ENCODE measurements at places on chromosomes 7 and 10.

- no peak for DNase-seq
Measured at GRCh38 chr10:75029857-75030256, 81.6 kb upstream of the SAMD8 start.

GRCh38 chr10:116237970-116238369, 35.0 kb downstream of the GFRA1 start:
- DNase-seq = no peak

GRCh38 chr10:118927321-118927720, 102.2 kb upstream of the NANOS1 start:
- no peak for DNase-seq

- DNase-seq = no peak
Measured at GRCh38 chr7:155944901-155945300, 132.6 kb upstream of the SHH start.

GRCh38 chr10:15775513-15775912, 55.8 kb upstream of the ITGA8 start:
- no peak for DNase-seq

DNA sequence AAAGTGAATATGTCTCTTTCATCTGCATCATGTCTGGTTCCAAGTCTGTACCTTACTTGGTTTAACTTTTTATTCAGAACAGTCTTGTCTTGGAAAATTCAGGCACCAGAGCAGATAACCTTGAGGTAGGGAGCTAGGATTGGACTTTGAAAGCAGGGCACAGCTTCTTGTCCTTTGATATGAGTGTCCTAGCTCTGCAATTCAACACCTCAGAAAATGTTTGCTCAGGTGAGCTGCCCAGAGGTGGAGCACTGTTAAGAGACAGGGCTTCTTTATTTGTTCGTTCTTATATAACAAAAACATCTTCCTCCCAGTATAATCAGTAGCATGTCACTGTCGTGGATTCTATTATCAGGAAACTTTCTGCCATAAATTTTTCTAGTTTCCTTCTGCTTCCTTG, 118.3 kb downstream of the LRRC4 start:
- no peak for DNase-seq

- no peak for DNase-seq
Measured at GRCh38 chr10:126090911-126091728, 194.8 kb downstream of the FANK1 start.

DNA sequence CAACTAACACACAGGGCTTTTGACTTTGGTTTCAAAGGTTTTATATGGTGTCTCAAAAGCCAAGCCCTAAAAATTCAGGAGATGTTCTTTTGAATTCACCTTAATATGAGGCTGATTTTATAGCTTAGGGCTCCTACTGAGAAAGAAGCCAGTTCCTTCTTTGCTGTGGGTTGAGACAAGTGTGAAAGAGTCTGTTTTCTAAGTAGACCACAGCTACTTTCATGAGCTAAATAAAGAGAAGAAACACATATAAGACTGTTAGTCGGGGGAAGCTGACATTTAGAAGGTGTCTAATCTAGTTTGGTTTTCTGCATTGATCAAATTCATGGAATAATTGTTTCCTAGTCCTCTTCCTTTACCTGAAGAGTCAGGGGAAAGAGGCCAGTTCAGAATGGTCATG, 332.1 kb upstream of the CELF2 start:
- no peak for DNase-seq

- no peak for DNase-seq
Measured at GRCh38 chr7:121398246-121398645, 2.1 kb upstream of the FAM3C start.

- no peak for DNase-seq
Measured at GRCh38 chr10:36817898-36818297, 307.5 kb upstream of the ANKRD30A start.

GRCh38 chr7:39539816-39540215, 26.4 kb upstream of the YAE1 start:
- DNase-seq = no peak

GRCh38 chr10:116014871-116015582, 258.0 kb downstream of the GFRA1 start:
- DNase-seq = no peak

DNA sequence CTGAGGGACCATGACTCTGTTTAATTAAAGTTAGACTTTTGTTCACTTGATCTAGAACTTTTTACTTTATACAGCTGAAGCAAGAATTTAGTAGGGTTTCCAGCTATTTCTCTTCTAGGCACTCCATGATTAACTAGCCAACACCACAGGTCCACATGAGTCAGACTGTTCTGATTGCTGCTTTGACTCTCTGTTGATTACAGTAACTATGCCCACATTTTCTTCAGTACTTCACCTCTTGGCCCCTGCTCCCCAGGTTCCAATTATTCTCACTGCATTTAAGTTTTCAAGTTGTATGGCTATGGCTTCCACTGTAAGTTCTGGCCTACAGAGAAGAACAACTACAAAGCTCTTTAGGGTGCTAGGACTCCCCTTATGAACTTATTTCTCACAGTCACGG, 737.2 kb upstream of the IGFBP3 start:
- DNase-seq = no peak

- no peak for DNase-seq
Measured at GRCh38 chr10:93790439-93790838, 32.7 kb downstream of the LGI1 start.

DNA sequence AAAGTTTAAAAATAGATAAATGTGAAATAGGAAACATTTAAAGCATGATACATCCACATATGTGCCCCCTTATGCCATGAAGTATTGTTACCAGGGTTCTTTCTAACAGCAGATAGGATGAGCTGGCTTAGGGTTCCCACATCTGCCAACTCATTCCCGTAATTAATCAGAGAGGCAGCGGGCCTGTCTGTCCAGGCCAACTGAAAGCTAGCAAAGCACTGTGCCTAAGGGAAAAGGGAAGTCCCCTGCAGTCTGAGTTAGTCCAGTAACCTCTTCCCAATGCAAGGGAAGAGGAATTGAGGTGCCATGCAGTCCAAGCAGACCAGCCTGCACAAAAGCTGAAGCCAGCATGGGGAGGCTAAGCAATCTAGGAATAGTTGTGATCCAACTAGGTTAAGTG, 18.3 kb upstream of the ZC3HAV1L start:
- DNase-seq = no peak

GRCh38 chr7:102220960-102221800, 65.5 kb upstream of the SH2B2 start:
- no peak for DNase-seq

DNA sequence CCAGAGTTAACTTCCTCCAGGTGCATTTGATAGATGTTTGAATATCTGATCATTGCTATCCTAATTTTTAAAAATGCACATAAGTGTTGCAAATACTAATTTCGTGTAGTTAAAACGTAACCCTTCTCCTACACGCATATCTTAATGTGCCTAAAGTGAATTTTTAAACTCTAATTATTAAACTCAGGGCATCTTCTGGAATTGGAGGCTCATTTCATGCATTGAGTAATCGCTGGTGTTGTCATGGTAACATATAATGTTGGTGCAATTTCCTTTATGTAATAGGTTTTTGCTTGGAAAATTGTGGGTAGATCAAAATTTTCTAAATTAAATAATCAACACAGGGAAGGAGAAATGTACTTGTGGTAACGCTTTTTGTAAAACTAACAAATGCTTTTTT, 56.2 kb downstream of the ARMC3 start:
- no peak for DNase-seq

DNA sequence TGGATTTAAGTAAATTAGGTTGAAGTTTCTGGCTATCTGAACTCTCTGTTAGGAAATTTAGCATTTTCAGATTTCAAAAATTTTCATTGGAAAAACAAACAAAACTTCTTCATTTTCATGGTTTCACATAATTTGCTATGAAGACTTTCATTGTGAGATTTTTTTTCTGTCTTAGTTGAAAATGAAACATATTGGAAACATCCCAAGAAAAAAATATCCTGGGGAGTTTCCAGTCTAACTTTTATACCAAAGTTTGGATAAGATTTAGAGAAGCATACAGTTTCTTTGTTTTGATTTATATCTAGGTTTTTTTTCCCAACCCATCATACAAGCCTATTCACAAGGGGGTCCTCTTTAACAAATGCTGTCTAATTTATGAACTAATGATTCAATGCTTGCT, 300.5 kb upstream of the SEMA3A start:
- DNase-seq = no peak

- DNase-seq = no peak
Measured at GRCh38 chr7:156652886-156653568, 12.5 kb downstream of the RNF32 start.

DNA sequence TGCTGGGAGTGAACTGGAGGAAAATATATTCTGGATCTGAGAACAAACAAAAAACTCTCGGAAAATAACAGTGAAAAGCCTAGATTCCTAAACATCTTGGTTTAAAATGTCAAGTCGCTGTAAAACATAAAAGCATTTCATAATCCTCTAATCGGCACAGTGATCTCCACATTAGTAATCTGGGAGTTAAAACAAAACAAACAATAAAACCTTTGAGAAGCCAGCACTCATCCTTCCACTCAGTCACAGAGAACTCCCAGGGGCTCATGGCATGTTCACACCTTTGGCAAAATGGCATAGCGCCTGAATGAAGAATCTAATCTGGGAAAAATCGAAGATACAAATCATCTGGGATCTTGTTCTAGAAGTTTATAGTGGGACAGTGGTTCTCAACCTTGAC, 24.1 kb upstream of the HPS1 start:
- DNase-seq = no peak

DNA sequence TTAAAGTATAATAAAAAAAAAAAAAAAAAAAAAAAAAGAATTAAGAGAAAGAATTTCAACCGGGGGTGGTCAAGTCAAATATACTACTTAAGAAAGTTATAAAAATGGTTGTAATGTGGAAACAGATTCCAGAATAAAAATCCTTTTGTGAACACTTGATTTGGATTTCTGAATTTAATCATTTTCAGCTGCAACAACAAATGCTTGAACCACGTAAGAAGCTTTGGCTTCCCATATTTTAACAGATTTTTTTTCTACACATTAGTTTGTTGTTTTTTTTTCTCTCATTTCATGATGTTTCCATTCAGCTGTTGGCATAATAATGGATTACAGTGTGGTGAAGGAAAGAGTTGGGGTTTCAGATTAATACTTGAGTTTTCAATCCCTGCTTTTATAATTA, 137.3 kb upstream of the AGR3 start:
- DNase-seq = no peak

DNA sequence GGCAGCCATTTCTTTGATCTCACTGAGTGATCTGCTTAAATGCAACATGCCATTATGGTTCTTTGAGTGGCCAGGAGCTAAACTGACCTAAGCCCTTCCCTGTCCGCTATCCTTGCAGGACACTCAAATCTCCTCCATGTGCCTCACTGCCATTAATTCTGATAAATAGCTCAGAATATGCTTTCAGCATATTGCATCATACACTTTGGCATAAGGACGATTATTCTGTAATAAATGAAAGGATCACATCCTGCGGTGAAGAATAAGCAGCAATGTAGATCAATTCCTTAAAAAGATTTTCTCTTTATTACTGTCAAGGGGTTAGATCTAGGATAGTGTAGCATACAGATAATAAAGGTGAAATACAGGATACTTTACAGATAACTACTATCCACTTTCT, 231.8 kb upstream of the CTBP2 start:
- DNase-seq = no peak

GRCh38 chr10:60350400-60350799, 39.3 kb downstream of the ANK3 start:
- no peak for DNase-seq

DNA sequence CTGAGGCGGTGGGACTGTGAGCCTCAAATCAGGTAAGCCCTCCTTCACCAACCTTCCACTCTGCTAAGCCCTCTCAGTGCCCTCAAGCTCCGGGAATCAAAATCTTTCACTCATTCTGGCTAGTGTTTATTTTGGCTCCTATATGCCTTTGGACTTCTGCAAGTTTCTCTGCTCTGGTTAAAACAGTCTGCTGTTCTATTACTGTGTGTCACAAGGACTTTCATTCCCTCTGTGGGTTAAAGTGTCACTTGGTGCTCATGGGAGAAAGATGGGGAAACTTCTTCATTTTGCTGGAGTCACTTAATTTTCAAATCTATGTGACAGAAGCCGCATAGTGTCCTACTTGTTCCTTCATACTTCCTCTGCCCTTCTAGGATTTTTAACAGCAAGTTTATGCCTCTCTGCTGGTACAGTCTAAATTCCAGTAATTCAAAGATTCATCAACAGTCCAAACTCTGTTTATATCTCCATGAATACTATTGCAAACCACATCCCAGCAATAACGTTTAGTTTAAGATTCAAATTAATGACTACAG, 61.3 kb downstream of the CD36 start:
- DNase-seq = no peak

GRCh38 chr7:3280445-3280844, 20.6 kb upstream of the SDK1 start:
- DNase-seq = no peak

GRCh38 chr7:94357076-94357475, 37.6 kb upstream of the COL1A2 start:
- no peak for DNase-seq

- no peak for DNase-seq
Measured at GRCh38 chr7:158356454-158356853, 231.2 kb downstream of the PTPRN2 start.

DNA sequence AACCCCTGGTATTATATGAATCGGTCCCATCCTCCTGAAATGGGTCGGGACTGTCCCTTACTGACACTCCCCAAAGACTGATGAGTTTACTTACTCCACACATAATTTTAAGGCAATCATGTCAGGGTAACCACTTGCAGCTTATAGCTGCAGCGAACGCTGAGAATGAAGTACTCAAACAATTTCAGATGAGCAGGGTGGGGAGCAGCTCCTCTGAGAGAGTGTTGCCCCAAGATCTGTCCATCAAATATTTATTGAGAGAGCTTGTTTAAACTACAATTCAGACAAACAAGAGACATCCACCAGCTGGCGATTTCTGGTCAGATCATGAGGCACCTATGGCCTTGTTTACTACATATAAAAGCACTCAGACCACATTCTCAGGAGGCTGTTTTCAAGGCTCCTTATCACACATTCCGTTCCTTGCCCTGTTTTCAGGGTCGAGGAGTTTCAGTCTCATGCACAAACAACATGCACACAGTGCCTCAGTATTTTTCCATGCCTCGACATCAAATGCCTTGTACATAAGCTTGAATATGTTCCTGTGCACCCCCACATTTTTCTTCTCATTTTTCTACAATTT, 80.1 kb downstream of the THSD7A start:
- DNase-seq = no peak

Data from stimulated activated CD4-positive, alpha-beta T cell treated with anti-CD3 and anti-CD28 coated beads, Interleukin-4, amount 100 ng/mL, for 1 hour (primary cell).